ENCODE measurements at places on chromosomes 3 and 15.

DNA sequence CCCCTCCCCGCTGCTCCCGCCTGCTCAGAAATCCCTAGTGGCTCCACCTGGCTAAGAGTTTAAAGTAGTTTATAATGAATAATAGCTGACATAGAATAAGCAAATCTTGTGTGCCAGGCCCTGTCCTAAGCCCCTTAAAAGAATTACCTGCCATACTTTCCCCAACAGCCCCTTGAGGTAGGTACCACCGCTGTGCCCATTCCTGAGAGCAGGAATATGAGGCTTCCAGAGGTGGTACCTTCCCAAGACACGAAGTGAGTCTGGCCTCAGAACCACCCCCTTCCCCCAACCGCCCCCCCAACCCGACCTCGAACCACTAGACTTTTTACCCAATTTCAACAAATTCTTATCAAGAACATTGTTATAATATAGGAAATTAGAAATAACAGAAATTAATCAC, 1.2 kb downstream of the ABHD6 start:
- DNase-seq, result no peak

- no peak for DNase-seq
Measured at GRCh38 chr3:62109534-62109933, 263.8 kb downstream of the FEZF2 start.

DNA sequence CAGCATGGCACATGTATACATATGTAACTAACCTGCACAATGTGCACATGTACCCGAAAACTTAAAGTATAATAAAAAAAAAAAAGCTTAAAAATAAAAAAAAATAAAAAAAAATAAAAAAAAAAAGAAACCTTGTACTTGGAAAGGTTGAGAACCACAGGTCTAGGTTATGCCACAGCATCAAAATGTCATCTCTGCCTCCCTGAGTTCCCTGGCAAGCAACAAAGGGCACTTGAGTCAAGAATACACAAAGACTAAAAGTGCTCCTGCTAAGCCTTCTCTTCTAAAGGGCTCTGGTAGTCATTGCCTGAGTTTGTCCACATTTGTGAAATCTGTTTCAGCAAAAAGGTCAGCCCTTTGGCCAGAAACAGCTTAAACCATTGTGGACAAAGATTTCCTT, 395.8 kb upstream of the CCDC54 start:
- no peak for DNase-seq

DNA sequence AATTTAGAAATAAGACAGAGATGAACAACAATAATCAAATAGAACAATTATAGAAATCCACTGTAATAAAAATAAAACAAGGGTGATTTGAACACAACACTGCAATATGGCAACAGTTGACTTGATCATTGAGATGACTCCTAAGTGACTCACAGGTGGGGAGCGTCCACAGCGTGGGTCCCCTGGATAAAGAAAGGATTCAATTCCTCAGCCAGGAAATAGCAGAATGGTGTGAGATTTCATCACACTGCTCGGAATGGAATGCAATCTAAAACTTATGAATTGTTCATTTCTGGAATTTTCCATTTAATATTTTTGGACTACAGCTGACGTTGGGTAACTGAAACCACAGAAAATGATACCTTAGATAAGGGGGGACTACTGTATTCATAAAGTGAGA, 82.0 kb downstream of the CNTN3 start:
- DNase-seq, result no peak

DNA sequence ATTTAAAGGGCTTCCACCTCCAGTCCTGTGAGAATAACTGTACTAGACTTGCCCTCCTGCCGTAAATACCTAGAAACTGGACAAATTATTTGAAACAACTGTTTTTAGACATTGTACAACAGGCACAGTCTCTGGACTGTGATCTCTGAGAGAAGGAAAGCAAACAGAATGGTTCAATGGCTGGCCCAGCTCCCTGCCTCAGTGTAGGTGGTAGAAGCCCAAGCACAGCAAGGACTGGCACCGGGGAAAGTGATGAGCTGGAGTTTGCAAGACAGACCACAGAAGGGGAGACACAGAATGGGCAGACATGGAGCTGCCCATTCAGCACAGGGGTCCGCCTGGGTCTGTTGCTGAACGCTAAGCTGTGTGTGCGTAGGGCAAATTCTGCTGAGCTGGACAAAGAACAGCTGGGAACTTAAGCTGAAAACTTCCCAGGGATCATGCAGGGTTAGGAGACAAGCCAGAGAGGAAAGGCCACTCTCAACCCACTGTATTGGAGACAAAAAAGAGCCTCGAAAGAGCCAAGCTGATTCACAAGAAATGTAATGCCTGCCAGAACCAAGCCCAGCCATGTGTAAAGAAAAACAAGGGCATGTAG, 52.6 kb upstream of the SEC61A1 start:
- no peak for DNase-seq

DNA sequence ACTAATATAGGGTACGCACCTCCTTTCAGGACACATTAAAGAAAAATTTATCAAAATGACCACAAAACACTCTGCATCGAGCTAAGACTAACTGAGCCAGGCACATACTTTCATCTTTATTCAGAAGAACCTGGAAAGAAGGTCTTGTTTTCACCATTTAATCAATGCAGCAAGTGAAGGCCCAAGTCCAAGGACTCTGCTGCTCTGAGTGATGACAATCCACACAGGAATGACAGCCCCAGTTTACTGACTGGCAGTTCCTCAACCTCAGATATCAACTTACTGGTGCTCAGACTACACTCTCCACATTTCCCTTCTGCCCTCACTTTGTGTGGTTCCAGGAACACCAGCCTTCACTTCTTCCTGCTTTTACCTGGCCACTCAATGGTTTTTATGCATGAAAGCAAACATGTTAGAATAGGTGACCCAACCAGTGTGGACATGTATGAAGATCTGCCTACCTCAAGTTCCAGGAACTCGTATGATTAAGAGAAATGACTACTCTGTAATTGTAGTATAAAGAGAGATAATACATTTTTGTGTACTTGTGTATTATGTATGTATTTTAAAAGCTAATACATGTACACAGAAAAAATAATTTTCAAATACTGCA, 29.1 kb upstream of the RASA2 start:
- DNase-seq, result no peak

- no peak for DNase-seq
Measured at GRCh38 chr3:126487151-126487771, 11.6 kb upstream of the ZXDC start.

- no peak for DNase-seq
Measured at GRCh38 chr3:48248095-48248850, 7.4 kb downstream of the ZNF589 start.

GRCh38 chr3:8652324-8652987, 7.9 kb upstream of the SSUH2 start:
- no peak for DNase-seq

- DNase-seq, result no peak
Measured at GRCh38 chr3:125382298-125382697, 7.2 kb upstream of the ZNF148 start.

DNA sequence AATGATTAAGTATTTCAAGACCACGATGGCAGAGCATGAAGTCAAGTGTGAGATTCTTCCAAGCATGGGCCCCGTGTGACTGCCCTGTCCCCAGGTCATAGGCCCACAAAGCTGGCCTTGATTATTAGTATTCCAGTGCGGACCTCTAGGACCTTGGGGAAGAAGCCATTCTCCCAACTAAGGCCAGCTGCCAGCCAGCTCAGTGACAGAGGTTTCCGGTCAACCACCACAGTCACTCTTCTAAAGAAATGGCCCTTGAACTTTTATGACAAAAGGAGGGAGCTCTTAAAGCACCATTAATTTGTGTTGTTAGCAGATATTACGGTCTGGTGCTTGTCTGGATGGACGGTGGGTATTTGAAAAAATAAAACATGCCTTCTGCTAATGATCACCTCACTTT, 28.0 kb downstream of the FAM3D start:
- no peak for DNase-seq
